ENCODE measurements at places on chromosomes 7 and 10. TPM values are rescaled to one million over a fixed set of nuclear protein-coding genes. Genes with fewer than 3 reads are reported as not detected.
A peak's percentile ranks its signal among the peaks of the same experiment; 100 is the strongest.

The FUOM gene
- 6.9 TPM for total RNA-seq

GRCh38 chr7:11957956-11958355 lies 126.0 kb upstream of the THSD7A start:
- no peak for DNase-seq

- no peak for DNase-seq
Observed at GRCh38 chr7:33278095-33278494, 148.7 kb downstream of the BBS9 start.

GRCh38 chr7:150949564-150949963 lies 28.6 kb downstream of the KCNH2 start:
- no peak for DNase-seq

The FAM25C gene
- not detected for total RNA-seq

The ADRA2A gene
- total RNA-seq = 15.9 TPM

GRCh38 chr7:142356166-142356565 lies 98.3 kb upstream of the PRSS58 start:
- DNase-seq = no peak

DNA sequence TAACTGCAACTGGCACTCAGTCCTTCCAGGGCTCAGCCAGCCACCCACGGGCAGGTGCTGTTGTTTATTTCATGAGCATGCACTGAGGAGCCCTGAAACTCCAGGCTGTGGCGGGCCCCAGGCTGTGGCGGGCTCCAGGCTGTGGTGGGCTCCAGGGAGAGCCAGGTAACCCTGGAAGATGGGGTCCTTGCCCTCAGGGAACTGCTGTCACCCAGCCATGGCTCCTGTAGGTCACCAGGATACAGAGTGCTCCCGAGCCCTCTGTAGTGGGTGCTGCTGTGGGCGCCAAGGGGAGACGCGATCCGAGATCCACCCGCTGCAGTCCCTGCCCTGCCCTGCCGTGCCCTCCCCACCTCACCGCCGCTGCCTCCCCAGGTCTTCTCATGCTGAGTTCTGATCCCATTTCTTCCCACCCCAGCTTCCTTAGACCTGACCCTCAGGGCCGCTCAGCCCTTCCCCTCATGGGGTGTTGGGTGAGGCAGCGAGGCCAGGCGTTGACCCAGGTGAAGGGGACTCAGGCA lies 29.6 kb downstream of the LRRC27 start:
- DNase-seq = peak; percentile 28

The ASIC3 gene
- total RNA-seq = 0.62 TPM

The TET1 gene
- total RNA-seq = 33.5 TPM

GRCh38 chr10:51001587-51001986 lies 72.7 kb upstream of the PRKG1 start:
- DNase-seq = no peak

The NANOS1 gene
- 4.8 TPM for total RNA-seq

The ZNF273 gene
- total RNA-seq = 43.8 TPM

- DNase-seq = no peak
Observed at GRCh38 chr7:31814187-31814586, 127.2 kb downstream of the PPP1R17 start.

DNA sequence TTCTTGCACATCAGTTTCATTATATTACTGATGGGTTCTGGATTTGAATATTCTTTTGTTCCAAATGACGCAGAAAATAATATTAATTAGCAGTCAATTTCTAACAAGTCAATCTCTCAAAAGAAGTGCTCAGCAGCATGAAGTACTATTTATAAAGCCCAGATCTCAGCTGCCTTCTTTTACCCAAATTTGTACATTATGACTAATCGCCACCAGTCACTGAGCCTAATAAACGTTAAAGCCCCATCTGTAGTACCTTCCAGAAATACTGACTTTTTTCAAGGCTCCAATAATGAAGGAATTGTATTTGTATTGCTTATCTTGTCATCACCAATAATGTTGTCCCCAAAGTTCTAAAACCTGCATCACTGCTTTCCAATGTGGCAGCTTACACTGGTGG lies 540.2 kb downstream of the PARD3 start:
- no peak for DNase-seq

- DNase-seq = no peak
Observed at GRCh38 chr10:30557884-30558283, 71.7 kb downstream of the LYZL2 start.

- no peak for DNase-seq
Observed at GRCh38 chr7:21923658-21924057, 22.0 kb downstream of the CDCA7L start.

DNA sequence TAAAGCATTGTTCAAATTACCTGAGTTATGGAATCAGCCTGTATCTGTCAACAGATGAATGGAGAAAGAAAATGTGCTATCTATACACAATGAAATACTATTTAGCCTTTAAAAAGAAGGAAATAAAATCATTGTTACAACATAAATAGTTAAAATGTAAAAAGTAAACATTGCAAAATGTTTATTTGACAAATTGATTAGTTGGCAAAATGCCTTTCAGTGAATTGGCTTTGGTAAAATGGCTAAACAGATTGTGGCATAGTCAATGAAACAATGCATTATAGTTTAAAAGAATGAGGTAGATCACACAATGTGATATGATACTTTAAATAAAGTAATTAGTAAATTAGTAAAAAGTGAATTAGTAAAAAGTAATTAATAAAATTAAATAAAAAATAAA lies 204.8 kb upstream of the MAGI2 start:
- DNase-seq = no peak

DNA sequence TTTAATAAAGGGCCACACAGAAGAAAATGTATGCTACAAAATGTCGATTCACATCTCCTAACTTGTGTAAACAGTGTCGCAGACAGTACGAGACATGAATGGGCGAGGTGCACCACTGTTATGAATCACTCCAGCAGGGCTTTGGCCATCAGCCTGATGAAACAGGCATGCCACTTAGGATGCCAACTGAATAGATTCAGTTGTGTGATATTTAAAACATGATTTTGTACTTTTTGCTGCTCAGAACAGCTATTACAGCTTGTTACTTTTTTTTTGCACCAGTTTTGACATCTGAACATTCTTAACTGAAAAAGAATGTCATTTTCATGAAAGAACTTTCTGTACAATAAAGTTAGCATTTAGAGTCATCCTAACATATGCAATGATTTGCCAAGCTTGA lies 138.1 kb downstream of the VTI1A start:
- DNase-seq = peak; percentile 15
